Left hindlimb (tissue), 1 donor: ENCODE measurements at places on chromosomes 3 and 15.

DNA sequence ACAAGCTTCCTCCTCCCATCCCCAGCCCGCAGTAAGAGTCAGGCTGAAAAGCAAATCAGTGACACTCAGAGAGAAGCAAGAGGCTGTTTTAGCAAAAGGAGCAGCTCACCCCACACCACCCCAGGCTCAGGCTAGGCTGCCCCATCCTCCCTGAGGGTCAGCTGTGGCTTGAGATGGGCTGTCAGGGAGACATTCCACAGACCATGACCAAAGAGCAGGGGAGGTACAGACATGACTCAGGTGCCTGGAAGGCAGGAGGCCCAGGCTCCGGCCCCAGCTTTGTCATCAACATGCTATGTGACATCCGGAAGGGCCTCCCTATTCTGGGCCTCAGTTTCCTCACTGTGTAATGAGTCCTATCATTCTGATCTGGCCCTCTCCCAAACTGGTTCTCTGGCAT is 24.7 kb downstream of the HCN4 start:
- no peak for DNase-seq

DNA sequence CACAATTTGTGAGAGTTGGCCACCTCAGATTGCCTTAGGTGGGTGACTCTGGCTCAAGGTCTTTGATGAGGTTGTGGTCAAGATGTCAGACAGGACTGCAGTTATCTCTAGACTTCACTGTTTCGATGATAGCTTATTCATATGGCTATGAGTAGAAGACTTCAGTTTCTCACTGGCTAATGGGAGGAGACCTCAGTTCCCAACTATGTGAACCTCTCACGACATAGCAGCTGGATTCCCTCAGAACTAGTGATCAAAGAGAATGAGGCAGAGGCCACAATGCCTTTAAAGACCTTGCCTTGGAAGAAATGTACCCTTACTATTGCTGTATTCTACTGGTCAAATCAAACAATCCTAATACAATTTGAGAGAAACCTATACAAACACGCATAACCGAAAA is 607.5 kb upstream of the ROBO2 start:
- no peak for DNase-seq

- DNase-seq: no peak
These were observed 683.0 kb downstream of the TBL1XR1 start for GRCh38 chr3:176514297-176514696.

GRCh38 chr3:159662549-159662948 is 326.1 kb upstream of the IL12A start:
- no peak for DNase-seq

- DNase-seq: no peak
These were observed 13.8 kb downstream of the EIF3J start for GRCh38 chr15:44550734-44551133.

- no peak for DNase-seq
These were observed 600.4 kb downstream of the GRM7 start for GRCh38 chr3:7461202-7461825.

DNA sequence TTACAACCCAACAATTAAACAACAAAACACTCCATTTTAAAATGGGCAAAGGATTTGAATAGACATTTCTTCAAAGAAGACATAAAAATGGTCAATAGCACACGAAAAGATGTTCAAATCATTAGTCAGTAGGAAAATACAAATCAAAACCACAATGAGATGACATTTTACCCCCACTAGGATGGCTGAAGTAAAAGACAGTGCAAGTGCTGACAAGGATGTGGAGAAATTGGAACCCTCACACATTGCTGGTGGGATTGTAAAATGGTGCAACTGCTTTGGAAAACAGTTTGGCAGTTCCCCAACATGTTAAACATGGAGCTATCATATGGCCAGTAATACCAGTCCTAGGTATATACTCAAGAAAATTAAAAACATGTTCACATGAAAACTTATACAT is 11.6 kb downstream of the GALNT15 start:
- no peak for DNase-seq

DNA sequence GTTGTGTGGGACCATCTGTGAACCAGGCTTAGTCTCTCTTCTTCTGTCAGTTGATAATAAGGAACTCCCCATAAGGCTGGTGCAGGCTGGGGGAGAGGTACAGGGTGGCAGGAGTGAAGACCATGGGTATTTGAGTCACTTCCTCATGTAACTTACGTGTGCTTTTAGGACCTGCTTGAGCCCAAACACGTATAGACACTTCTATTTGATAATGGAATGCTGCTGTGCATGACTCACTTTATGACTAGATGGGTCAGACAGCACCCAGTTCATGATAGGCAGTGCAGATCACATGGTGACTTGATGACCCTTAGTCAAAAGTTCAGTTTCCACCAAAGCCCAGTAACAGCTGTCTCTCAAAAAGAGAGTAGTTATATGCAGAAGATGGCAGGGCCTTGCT is 490.9 kb downstream of the ZBBX start:
- DNase-seq: no peak

GRCh38 chr15:57017024-57017423 is 98.6 kb downstream of the TCF12 start:
- DNase-seq: no peak

DNA sequence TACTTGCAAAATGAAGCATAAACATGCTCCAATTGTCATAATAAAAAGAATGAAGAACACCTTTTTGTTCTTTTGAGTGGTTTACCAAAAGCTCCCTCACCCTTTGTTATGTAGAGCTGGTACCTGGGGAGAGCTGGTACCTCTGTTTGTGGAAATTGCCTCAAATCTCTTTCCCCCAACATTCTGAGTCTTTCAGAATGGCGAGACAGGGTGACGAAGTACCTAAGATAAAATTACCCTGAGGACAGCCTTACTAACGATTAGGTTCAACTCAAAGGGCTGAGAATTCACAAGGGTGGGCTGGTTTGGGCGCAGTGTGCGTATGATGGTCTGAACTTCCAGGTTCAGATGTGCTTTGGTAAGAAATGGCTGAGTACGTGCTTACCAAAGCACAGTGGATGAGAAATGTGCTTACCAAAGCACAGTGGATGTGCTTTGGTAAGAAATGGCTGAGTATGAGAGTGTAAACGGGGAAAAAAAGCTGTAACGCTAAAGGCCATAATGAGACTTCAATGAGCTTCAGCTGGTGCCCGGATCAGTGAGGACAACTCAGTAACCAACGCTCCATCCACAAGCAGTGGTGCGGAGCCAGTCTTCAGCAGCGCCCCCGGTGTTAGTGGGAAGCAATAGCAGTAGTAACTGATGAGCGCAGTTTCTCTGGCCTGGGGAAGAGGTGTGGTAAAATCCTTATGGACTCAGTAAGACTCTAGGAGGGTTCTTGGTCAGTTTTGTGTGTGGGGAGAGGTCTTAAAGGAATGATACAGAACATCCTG is 72.3 kb upstream of the LRIG1 start:
- DNase-seq: no peak

DNA sequence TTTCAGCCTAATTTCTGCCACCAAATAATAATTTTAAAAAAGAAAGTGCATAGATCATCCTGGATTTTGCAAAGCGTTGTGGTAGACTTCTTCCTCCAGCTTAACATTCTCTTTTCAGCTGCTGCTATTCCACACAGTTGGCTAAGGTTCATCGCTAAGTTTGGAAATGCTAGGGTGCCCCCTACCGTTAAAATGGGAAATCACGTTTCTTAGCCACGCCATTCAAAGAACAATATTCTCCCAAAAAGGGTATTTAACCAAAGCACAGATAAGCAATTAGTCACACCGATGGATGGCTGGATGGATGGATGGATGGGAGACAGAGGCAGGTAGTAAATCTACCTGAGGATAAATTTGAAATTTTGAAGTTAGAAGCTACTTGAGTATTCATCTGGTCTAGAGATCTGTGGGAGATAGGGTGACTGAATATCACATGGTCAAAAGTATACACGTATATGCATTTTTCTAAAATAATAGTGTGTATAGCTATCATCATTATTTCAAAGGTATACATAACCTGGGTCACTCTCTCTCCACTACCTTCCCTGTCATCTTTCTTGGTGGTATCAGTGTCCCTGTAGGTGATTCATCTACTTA is 67.2 kb downstream of the EFHB start:
- DNase-seq: peak; percentile 50

GRCh38 chr3:47542471-47543173 is 29.1 kb upstream of the ELP6 start:
- peak; percentile 43 for DNase-seq

- no peak for DNase-seq
These were observed 22.2 kb upstream of the FBN1 start for GRCh38 chr15:48667701-48668100.

DNA sequence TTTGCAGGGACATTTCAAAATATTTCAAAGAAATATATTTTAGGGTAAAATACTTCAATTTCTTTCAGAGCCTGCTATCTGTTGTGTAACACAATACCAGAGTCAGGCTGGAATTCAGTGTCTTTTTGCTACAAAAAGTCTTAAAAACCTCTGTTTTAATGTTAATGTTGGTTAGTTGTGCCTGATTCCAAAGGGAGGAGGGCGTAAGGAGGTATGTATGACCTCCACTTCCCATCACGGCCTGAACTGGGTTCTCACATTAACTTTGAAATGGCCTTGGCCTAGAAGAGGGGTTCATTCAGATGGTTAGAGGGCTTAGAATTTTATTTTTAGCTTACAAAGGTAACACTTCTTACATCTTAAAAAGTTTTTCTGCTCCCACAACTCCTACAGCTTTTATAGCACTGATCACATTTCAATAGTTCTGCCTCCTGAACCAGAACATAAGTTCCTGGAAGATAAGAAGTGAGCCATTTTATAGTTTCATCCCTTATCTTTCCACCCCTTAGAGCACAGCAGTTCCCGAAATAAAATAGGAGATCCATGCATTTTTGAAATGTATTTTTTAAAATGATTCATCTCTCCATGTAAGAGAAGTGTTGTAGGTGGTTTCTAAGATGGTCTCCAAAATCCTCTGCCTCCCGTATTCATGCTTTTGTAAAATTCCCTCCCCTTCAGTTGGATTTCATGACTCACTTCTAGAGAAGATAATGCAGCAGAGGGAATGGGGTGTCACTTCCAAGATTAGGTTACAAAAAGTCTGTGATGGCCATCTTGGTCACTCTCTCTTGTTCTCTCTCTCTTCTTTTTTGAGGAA is 543.1 kb upstream of the NECTIN3 start:
- no peak for DNase-seq

DNA sequence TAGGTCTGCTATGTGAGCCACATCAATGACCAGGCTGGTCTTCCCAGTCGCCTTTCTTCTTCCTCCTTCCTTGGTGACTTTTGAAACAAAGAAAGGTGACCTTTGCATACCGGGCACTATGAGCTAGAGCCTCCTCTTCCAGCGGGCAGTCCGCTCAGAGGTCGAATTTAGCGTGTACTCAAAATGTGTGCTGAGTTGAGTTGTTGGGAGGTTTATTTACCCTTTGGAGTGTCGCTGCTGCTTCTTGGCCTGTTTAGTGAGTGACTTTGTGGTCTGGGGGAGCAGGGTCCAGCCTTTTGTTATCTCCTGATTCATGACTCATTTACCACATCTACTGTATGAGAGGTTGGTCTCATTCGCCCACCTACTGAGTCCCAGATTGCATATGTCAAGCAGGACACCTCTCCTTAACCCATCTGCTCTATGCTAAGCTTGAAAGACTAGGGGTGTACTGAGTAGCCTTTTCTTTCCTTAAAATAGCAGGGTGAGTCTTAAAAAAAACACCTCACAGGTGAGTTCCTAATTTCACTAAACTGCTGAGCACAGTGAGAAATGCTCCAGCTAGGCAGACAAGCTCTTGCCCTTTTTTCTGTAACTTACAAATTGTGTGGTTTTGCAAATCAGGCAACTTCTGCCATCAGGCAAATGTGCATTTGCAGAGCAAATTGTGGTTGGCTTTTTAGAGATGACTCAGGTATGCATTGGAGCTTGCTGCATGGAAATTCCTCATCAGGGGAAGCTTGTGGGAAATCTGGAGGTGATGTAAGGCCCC is 3.2 kb upstream of the SIAH2 start:
- no peak for DNase-seq

GRCh38 chr15:79561982-79562381 is 129.8 kb downstream of the MINAR1 start:
- DNase-seq: no peak

DNA sequence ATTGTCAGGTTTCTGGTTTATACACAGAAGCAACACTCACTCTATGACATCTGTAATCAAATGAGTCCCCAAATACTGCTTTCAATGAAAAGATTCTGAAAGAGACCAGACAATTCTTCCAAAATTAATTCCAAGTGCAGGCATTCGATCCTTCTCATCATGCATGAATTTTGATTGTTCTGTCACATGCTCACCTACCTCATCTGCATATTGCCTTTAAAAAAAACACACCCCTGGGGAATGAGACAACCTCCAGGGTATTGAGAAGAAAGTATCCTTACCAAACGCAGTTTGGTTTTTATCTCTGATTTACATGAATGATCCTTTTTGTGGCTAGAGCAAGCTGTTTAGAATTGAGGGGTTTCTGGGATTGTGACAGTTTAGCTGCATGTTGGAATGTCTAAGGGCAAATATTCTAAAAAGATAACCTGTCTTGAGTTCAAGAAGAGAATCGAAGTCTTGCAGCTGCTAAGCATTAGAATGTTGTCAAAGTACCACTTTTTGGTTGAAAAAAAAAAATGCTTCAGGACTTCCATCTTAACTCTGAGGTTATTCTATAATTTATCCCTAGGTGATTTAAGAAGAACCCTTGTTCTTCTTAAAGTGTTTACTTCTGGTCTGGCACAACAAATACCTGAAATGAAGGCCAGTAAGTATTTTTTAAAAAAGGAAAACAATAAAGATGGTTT is 653.1 kb downstream of the RBMS3 start:
- no peak for DNase-seq

DNA sequence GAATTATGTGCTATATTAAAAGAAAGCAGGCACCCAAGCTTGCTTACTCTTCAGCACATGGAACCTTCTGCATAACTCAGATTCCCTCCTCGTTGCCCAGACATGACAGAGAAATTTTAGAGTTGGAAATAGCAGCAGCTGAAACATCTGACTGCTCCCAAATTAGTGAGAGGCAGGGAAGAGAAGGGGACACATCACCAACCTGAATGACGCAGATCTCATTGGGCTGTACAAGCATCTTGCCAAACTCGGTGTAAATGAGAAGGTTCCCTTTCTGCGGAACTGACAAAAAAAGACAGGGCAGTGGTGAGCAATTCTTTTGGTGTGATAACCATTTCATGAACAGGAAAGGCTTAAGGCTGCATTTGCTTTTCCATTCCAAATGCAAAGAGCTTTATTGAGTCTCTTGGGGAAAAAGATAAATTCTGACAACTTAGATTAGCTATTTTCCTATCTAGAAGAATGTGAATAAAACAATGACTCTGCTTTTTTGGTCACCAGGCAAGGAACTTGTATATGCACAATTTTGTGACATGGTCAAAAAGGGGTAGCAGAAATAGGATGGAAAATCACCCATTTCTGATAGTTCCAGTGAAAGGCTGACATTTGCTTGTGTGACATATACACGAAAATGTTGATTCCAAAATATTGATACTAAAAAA is 35.1 kb downstream of the HGD start:
- DNase-seq: no peak
